ENCODE measurements at places on chromosomes 2 and 18.

- DNase-seq: no peak
Observed at GRCh38 chr2:39523308-39524044, 86.4 kb upstream of the MAP4K3 start.

DNA sequence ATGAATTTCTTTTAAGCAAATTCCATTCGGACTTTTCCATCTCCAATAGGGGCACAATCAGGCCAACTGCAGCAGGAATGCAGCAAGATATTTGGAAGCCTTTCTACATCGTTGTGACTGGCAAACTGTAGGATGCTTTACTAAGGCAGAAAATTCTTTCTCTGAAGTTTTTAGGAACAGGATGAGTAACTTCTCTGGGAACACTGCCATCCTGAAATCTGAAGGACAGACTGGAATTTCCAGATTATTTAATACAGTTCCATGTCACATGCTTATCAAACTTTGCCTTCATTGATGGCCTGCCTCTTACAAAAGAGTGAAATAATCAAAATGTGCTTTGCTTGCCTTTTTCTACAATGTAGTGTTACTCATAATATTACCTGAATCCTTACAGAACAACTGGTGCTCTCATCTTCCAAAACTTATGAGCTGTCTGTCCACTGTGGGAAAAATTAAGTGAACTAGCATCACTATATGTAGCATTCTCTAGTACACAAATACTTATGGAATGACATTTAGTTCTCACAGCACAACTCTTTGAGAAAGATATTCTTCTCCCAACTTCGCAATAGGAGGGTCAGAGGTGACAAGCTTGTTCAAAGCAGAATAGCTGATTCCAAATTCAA lies 32.0 kb upstream of the MAP2 start:
- DNase-seq: no peak

DNA sequence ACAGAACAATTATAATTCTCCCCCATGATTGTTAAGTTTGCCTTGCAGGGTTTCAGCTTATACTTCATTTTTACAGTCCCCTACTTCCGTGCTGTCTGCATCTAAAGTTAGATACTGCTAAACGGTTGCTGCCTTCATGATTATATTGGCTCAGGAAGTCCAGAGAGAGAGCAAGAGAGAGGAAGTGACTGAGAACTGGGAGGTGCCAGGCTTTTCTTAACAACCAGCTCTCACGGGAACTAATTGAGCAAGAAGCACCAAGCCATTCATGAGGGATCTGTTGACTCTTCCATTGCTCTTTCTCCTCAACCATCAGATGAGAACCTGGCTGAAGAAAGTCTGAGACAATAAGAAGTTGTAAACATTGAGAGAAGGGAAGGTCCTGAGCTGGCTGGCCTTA lies 125.5 kb upstream of the SIX2 start:
- no peak for DNase-seq

DNA sequence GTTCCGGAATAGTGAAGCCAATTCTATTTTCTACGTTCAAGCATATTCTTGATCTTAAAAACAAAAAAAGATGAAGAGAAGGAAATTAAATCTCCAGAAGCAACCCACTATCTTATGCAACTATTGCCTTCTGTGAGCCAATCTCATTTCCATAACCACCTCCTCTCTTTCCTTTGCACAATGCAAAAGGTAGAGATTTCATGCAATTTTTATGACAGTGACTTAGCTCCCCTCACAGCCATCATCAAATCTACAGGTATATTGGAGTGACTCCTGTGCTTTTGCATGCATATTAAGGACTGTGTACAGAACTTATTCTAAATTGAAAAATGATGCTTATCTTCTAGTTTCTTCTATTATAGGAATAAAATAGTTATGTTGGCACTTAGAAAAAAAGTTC lies 191.8 kb downstream of the DCC start:
- no peak for DNase-seq

DNA sequence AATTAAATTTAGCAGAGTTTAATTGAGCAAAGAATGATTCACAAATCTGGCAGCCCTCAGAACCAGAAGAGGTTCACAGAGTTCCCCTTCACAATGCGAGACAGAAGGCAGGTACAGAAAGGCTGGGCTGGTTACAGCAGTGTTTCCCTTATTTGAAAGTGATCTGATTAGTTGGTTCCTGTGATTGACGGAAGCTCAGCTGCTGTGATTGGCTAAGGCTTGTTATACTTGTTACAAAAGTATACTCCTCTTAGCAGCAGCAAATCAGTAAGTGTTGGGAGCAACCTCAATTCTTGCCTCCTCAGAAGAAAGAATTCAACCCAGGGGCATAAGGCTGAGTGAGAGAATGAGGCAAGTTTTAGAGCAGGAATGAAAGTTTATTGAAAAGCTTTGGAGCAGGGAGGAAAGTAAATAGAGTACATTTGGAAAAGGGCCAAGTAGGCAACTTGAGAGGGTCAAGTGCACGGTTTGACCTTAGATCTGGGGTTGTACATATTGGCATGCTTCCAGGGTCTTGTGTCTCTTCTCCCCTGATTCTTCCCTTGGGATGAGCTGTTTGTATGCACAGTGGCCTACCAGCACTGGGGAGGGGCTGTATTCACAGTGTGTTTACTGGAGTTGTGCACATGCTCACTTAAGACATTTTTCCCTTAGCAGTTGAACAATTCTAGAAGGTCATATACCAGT lies 431.8 kb upstream of the RAB12 start:
- DNase-seq: no peak

GRCh38 chr2:151498178-151498577 lies 88.5 kb downstream of the RIF1 start:
- no peak for DNase-seq

DNA sequence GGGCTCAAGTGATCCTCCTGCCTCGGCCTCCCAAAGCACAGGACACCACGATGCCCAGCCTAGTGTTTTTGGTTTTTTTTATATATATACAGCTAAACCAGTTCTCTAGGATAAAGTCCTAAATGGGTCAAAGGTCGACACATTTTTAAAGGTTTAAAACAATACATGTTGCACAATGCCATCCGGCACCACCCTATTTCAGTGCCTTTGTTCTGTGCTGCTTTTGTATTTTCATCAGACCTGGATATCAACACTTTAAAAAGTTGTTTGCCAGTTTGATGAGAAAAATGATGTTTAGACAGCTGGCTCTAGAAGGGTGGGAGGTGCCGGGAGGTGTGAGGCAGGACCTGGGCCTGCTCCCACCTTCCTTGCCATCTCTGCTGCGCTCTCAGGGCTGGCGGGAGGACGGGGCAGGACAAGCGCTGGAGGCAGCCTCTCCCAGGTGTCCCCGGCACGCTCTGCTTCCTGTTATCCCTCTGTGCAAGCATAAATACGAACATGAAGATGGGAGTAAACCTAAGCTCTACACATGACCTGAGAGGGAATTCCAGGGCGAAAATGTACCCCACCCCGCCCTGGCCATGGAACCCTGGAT lies 103.7 kb downstream of the HS6ST1 start:
- DNase-seq: no peak

DNA sequence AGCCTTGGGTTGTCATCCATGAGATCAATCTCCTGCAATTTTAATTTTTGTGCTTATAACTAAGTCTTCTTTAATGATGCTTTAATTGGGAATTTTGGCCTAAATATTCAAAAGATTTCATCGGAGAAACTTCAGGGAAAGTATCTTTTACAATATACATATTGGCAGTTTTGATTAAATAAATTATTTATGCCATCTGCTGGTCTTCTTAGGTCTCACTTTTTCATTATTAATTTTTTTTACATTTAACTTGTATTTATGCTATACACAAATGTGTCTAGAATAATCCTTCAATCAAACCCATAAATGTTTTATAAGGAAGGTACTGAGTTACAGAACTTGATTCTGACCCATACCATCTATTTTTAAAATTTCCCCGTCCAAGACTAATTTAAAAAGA lies 95.1 kb upstream of the XPO1 start:
- DNase-seq: no peak

DNA sequence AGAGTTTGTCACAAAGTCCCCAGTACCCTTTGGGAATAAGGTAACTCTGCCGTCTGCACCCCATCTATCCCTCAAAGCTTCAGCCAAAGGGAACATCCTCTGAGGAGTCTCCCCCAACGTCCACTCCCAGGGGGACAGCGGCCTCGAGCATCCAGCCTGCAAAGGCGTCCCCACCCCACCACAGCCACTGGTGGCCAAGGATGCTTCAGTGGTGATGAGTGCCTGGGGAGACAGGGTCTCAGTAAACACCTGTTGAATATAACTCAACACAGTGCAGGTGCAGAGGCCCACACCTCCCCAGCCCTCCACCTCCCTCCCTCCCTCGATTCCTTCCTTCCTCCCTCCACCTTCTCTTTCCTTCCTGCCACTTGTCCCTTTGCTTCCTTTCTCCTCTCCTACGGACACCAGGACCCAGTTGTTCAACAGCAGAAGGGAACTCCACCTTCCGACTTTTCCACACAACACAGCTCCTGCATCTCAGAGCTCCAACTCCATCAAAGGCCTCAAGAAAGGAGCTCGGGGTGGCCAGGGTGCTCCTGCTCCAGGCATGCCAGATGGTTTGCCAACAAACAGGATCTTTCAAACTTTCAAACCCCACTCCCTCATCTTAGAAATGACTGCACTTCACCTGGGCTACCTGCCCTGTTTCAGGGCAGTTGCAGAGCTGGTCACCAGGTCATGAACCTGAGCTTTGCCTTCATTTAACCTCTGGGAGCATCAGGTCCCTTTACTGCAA lies 87.8 kb upstream of the SNTG2 start:
- DNase-seq: no peak

DNA sequence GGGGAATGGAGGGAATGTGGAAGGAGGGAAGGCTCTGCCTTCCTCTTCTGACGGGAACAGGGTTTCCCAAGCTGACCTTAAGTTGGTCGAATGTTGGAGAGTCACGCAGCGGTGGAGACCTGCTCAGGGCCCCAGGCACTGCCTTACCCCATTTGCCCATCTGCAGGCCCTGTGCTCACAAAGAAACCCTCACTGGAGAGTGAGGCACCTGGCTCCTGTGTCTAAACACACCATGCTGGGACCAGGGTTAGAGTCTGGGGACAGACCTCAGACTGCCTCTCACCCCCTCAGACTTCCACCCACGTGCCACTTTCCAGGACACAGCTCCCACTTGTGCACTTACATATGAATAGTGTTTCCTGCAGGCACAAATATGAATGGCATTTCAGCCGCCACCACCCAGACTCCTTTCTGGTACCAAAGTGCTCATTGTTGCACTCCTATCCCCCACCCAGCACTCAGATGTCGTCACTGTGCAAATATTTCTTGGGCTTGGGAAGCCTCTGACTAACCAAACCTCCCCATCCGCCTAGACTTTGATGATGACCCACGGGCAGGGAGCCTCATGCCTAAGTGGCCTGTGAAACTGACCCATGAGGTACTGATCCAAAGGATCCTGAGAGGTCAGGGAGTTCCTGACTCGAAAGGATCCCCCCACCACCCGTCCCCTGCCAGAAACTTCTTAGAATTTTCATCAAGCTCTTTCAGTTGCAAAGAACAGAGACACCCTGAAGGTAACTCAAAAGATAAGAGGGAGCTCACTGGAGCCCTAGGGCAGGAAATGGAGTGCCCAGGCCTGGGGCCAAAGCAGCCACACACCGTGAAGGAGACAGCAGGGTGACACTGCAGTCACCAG lies 78.3 kb downstream of the STPG4 start:
- DNase-seq: no peak

DNA sequence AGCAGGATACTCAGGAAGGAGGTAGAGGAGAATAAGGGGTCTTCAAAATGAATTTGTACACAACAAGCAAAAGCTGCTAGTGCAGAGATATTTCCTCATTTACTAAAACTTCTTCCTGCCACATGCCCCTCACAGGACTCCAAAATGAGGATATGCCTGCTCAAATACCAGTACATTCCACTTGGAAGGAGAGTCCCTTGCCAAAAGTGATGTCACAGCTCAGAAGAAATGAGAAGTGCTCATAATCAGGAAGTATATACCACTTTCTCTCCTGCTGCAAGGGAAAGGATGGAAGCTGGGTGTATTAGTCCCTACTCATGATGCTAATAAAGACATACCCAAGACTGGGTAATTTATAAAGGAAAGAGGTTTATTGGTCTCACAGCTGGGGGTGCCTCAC lies 87.7 kb upstream of the FSHR start:
- DNase-seq: no peak

GRCh38 chr2:215527736-215528135 lies 91.9 kb upstream of the FN1 start:
- DNase-seq: no peak

GRCh38 chr2:140604788-140605187 lies 1526.0 kb downstream of the LRP1B start:
- DNase-seq: no peak

GRCh38 chr2:114935031-114935430 lies 492.6 kb downstream of the DPP10 start:
- no peak for DNase-seq

DNA sequence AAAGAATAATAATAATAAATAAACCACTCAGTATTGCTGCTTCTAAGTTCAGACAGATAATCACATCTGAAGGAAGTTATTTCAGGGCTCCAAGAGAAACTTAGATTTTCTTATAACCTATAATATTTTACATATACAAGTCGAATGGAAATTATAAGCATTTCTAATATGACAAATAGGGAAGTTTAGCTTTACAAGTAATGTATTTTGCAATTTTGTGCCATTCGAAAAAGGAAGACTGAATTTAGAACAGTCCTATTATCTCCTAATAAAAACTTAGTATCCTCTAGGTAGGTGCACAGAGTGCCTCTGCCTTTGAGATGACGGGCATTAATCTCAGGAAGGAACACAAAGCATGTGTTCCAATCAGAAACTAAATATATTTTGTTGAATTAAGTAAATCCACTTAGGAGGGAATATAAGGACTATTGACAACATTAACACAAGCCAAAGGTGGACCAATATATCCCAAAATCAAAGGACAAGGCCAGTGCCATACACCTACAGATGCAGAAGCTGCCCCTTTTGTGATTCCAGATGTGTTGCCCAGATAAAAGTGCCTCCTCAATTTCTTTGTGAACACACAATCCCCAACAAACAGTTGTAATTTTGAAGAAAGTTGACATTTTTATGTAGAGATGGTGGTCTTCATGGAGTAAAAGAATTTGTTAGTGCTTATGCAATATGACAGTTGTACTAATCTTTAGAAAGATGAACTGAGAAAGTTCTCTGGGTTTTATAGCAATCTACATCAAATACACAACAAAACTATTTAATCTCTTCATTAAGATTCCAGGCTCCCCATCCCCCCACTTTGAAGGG lies 36.6 kb downstream of the PTCD3 start:
- DNase-seq: no peak

DNA sequence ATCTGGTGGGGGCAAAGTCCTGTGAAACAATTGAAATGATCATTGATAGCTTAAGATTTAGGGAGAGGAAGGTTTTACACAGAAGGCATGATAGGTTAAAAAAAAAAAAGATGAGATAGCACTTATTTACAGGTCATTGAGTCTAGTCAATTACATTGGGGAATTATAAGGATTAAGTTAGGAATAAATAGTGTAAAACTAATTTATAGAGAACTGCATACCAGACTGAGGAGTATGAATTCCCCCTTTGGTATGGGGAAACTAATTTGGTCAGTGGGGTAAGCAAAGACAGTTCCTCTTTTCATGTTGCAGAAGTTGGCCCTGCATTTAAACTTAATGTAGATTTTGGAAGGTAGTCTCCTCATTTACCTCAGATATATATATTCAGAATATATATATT lies 10.8 kb downstream of the GLS start:
- DNase-seq: no peak
